CD4-positive, alpha-beta T cell treated with Interleukin-21 for 1 hour (primary cell): ENCODE measurements at places on chromosomes 6 and 20.

DNA sequence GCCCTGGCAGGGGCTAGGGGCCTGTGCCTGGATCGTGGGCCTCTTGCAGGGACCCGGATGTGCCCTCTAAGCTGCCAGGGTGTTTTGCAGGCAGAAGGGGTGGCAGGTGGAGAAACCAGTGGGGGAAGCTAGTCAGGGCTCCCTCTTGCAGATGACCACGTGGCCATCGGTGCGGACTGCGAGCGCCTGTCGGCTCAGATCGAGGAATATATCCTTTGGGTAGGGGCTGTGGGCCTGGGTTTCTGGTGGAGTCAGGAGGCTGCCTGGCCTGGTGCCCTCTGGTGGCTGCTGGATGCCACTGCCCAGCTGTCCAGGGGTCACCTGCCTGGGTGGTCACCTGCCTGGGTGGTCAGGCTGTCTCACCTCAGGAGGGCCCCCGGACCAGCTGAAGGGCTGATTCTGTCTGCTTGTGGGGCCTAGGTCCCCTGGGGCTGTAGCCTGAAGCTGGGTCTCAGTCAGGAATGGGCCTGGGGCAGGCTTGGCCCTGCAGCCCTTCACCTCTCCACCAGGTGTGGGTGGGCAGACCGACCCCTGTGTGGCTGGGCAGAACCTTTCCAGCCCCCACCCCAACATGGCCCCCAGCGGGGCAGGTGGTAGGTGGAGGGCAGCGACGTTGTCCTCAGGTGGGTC, 6.7 kb downstream of the TCEA2 start:
- DNase-seq = no peak

- no peak for DNase-seq
Observed at GRCh38 chr6:139736325-139736906, 362.0 kb upstream of the CITED2 start.

DNA sequence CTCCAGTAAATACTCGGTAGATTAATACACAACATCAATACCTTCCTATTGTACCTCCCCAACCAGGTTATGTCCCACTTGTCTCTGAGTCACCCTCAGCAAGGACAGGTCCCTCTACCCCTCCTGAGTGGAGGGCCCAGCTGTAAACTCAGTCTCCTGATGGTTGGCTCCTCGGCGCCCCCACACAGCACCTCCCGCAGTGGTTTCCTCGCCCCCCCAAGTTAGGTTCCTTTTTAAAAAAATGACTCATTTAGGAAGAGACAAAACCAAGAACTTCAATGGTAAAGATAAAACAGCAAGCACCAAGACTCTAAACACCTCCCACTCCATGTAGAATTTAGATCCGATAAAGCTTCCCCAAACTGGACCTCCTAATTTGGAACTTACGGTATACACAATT, 83.5 kb downstream of the TRERF1 start:
- DNase-seq = peak; percentile 48

DNA sequence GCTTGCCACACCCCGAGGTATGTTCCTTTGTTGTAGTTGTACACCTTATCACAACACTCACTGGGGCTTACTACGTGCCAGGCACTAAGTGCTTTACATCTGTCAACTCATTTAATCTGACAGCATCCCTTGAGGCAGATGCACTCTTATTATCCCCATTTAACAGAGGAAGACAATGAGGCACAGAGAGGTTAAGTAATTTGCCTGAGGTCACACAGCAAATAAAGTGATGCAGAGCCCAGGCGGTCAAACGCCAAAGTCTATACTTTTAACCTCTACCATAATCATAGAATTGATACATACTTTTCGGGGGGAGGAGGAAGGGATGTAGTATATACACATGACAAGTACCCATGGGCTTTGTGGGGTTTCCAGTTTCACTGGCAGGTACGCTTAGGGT, 37.7 kb downstream of the MDFI start:
- no peak for DNase-seq

GRCh38 chr20:31547720-31548298, 33.6 kb downstream of the HM13 start:
- DNase-seq = no peak

DNA sequence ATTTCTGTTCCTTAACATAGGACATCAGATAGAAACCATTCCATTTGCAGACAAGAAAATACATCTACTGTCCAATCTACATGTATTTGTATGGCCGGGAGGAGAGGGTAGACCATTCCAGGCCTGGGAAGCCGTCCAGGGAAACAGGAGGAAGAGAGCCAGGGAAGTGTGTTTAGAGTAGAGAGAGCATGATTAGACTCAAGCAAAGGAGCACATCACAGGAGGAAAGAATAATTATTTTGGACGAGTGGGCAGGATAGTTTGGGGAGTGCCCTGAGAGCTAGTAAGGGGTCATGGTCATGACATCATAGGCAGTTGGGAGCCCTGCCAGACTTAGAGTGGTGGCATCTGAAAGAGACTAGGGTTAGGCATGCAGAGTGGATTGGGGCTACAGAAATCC, 250.0 kb downstream of the HIVEP2 start:
- DNase-seq = no peak

DNA sequence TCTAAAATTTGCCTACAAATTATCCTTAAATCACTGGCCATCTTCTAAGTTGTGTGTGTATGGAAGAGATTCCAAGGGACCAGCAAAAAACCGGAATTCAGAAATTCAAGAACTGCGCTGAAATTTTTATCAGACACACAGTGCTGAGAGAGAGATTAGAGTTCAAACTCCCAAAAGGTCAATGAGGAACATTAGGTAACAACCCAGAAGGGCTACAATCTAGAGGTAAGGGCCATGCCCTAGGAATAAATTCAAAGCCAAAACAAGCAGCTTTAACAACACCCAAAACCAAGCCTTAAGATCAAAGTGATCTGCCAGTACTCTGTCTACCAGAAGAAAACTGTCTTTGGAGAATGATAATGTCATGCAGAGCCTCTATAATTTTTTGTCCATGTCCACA, 17.8 kb downstream of the SRSF12 start:
- no peak for DNase-seq

DNA sequence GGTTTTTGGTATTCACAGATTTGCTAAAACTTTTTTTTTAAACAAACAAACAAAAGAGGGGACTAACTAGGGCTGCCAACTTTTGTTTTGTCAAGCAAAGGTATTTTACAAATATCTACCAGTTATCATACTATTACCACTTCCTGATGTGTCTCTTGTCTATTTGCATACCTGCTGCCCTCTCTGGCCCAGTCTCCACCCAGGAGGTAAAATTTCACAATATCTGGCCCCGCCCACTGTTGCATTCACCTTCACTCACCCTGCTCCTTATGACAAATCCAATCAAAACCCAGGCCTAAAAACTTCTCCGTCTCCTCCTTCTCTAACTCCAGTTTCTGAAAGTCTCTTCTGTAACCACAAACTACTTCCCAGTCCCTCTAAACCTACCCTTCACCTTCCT, 82.2 kb downstream of the TRERF1 start:
- peak; percentile 57 for DNase-seq

DNA sequence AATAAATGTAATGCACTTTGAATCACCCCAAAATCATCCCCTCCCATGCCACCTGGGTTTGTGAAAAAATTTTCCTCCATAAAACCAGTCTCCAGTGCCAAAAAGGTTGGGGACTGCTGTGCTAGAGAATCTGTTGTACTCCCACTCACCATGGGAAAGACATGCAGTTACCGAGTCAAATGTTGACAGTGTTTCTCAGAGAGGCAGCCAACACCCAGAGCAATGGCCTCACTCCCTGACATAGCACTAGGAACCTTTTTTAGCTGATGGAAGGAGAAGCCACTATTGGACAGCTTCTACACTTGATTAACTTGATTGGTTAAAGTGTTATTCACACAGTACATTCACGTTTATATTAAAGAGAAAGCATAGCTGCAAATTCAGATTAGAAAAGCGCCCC, 59.8 kb upstream of the MANEA start:
- DNase-seq = no peak

DNA sequence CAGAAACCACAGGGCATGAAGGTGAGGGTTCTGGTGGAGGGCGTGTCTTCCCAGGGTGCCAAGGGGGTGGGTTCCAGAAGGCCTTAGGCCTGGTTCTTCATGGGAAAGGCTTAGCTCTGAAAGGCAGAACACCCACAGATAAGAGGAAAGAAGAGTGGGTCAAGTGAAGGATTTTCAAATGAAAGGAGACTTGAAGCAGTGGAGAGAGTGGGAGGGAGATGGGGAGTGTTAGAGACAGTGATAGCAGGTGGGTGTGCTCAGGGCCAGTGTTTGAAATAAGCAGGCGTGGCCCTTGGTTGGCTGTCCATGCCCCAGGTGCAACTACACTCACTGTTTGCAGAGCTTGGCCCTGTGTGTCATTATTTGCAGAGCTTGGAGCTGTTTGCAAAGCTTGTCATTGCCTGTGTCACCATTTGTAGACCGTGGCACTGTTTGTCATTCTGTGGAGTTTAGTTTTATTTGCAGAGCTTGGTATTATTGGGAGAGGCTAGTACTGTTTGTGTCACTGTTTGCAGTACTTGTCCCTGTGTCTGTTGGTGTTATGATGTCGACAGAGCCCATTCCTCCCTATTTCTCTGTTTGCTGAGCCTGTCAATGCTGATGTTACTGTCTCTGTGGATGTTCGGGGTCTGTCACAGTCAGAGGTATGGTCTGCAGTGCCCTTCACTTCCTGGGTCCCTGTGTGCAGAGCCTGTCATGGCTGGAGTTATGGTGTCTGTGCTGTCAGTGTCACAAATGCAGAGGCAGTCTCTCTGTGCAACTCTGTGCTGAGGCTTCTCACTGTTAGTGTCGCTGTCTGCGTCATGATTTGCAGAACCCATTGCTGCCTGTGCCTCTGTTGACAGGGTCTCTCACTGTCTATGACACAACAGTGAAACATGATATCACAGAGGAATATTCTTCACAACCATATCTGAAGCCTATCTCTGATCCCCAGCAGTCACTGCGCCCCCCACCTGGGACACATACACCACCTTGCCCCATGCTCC, 127.7 kb upstream of the LRFN2 start:
- DNase-seq = no peak

DNA sequence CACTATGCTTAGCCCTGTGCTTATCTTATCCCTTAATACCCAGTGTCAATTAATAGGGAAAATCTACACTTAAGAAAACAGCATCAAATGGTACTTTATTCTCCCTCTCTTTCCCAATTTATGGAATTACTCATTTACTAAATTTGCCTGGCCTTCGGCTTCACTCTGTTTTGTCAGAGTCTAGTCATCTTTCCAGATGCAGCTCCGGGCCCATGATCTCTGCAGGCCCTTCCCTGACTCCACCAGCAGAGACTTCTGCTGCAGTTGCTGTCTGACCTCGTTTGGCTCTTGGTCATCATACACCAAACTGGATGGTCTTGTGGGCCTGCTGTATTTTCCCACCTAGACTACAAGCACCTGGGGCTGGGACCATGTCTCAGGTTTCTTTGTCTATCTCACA, 27.4 kb downstream of the MRS2 start:
- DNase-seq = no peak
